B cell (primary cell): ENCODE measurements at places on chromosomes 12 and 14.

DNA sequence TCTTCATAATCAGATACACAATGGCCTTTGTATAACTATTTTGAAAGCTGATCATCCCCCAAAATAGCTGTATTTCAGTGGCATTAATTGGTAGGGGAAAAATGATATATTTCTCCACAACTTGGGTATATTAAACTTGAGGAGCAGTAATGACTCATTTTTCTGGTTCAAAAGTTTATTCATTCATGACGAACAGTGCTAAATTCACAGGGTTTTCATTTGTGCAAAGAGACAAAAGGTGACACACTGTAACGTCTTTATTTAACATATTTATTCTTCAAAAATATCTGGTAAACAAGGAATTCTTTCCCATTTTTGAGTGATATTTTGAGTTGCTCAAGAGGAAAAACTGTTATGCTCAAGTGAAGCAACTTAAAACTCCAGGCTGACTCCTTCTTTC lies 415.5 kb upstream of the SOX5 start:
- DNase-seq = no peak

GRCh38 chr12:12263909-12264308 lies 2.9 kb downstream of the LRP6 start:
- DNase-seq = no peak

DNA sequence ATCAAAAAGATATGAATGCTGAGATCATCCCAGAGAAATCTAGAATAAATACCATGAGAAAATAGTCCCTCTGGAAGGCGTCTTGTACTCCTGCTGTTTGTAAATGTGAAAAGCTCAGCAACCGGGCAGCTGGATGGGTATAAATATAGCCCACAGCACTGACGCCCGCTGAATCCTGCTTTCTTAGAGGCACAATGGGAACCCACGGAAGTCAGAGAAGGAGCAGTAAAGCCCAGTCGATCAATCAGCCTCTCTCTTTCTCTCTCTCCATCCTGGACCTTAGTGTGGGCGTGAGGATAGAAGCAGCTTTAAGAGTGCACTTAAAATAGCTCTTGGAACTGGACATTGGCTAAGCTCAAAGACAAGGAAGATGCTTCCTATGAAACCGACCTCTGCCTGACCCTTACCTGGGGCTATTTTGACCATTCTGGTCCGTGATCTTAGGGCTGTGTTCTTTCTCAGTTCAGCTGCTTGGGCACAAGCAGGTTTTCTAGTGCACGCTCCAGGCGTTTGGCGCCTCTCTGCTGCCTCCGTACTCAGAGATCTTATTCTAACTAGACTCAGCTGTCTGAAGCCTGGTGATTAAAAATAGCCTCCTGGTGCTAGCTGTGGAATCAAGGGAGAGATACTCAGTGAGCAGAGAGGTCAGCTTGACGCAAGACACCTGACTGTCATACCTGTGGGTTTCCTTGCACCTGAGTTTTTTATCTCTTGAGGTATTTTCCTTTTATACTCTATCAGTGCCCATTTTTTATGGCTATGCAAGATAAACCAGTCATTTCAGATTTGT lies 144.6 kb downstream of the ETV6 start:
- no peak for DNase-seq

DNA sequence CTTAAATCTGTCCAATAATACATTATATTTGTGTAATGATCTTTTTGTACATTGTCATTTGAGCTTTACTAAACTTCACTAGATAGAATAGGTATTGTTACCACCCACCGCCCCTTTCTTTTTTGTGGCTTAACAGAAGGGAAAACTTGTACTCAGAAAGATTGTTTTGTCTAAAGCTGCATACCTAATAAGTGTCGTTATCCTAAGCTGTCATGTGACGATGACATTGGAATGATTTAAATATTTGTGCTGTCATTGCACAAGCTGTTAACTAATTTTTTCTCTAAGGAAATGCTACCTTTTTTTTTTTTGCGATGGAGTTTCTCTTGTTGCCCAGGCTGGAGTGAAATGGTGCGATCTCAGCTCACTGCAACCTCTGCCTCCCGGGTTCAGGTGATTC lies 3.6 kb downstream of the DIP2B start:
- DNase-seq = no peak

GRCh38 chr14:35747379-35747778 lies 61.7 kb downstream of the RALGAPA1 start:
- no peak for DNase-seq
